Renal cortical epithelial cell (primary cell): ENCODE measurements at places on chromosomes 2 and 18.

DNA sequence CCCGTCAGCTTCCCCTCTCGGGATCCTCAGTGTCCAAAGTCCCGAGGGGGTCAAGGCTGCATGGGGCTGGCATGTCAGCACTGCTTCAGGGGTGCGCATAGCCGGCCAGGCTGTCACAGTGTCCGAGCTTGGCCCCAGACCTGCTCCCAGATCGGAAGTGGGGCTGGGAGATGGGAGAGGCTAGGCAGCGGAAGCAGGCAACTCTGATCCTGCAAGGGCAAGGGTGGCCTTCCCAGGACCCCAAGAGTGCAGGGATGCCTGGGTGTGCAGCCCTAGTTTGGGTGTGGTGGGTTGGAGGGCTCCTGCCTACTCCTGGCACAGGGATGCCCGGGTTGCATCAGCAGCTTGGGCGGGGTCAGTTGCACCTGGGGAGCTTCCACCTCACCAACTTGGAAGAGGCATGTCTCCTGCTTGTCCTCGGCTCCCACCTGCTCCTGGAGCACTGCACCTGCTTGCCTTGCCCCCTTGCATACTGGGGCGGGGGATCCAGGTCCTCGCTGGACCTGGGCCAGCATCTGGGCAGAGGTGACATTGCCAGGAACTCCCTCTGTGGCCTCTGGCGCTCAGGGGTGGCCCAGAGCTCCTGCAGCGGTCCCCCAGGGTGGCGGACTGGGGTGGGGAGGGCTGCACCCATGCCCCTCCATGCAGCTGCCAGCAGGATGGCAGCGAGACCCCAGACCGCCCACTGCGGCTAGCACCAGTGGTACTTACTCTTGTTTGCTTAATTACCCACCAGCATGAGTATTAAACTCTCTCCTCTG lies 41.3 kb downstream of the CBLN2 start:
- DNase-seq, result no peak

DNA sequence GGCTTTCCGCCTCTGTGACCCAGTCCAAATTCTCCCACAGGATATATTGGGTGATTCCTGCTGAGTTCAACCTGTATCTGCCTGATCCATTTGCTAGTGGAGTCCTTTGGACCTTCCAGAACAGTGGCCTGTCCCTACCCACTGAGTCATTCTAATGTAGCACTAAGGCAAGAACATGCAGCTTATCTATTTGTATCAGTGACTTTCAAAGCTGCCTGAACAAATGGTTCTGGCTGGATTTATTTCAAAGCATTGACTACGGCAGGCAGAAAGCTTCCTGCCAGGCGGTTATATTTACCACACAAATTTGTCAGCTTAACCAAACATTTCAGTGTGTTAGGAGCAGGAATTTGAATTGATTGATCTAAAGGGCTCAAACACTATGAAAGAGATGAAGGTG lies 613.4 kb downstream of the DCC start:
- no peak for DNase-seq

GRCh38 chr2:61244694-61245093 lies 82.7 kb downstream of the C2orf74 start:
- no peak for DNase-seq

DNA sequence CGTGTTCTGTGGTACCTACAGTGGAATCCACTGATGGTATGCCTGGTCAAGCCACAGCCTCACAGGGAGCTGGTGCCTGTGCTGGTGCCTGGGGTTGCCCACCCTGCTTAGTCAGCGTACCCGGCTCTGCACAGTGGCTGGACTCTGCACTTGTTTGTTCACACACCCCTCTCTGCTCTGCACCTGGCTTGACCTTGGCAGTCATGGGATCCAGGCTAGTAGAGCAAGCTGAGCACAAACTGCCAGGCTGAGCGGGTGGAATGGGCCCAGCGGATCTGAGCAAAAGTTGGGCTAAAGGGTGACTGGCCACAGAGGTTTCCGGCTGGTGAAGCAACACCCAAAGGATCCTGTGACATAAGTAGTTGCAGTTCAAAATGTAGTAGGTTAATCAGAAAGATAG lies 163.5 kb downstream of the CDH19 start:
- DNase-seq, result no peak

DNA sequence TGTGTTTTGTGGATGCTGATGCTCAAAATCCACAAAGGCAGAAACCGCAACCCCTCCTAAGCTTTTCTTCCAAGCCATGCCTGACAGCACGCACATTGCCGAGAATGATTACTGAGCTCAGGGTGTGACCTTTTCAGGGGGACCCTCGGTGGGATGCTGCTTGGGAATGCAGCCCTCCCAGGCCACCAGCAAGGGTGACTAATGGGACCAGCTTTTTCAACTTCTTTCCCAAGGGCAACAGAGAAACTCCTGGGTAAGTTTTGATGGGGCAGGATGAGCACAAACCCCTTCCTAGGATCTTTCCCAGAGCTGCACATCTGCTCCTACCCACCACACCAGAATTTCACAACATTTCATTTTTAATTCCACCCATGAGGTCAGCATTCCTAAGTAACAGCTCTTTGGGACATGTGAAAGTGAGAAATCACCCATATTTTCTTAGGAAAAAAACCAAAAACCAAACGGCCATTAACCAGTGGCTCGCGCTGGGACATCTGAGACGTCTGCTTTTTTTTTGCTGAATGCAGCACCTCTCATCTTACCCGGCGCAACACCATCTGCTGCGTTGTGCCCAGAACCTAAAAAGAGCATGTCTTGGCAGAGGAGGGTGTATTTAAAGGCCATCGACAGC lies 119.0 kb downstream of the ARL4C start:
- peak; percentile 58 for DNase-seq

- DNase-seq, result no peak
These were observed 41.8 kb downstream of the INPP4A start for GRCh38 chr2:98486374-98486981.

GRCh38 chr2:10775831-10776230 lies 36.8 kb downstream of the PDIA6 start:
- no peak for DNase-seq

DNA sequence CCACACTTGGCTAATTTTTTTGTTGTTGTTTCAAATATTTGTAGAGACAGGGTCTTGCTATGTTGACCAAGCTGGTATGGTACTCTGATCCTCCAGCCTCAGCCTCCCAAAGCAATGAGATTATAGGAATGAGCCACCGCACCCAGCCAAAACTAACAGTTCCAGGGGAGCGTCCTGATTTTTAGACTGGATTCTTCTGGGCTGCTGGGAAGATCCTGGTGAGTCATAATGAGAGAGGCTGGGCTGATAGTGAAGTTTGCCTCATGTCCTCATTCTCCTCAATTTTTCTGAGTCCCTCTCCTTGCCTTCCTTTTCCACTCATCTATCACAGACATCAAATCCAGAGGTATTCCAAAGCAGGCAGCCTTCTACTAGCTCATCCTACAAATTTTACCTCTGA lies 81.3 kb downstream of the VSNL1 start:
- no peak for DNase-seq

- DNase-seq, result peak; percentile 4
These were observed 1.3 kb downstream of the LRRTM4 start for GRCh38 chr2:77520641-77521547.

DNA sequence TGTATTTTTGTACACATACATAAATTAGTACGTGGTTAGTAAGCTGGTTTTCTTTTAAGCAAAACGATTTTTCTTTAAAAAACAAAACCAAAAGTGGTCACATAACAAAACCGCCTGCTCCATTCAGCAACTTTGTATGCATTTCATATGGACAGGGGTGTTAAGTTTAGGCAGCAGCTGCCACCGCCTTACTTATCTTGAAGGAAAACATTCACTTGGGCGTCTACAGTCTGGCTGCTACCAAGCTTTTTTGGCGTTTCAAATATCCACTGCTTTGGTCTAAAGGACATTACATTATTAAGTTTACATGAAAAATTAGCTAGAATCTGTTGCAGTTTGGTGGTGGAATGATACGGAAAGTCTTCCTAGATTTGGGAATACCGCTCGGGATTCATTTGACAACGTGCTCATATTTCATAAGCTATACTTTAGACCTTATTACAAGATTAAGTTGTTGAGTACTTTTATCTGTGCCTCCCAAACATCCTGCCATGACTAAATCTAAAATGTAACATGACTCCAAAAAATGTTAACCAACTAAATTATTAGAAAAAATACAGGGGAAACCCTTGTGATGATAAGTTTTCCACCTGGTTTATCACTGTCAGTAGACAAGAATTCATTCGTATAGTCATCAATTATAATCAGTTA lies 214.8 kb downstream of the NEDD4L start:
- DNase-seq, result no peak

- DNase-seq, result no peak
These were observed 39.1 kb downstream of the PCARE start for GRCh38 chr2:29035016-29035745.

- no peak for DNase-seq
These were observed 7.8 kb downstream of the FAM117B start for GRCh38 chr2:202642567-202642966.
